ENCODE measurements at places on chromosomes 5 and 9.

DNA sequence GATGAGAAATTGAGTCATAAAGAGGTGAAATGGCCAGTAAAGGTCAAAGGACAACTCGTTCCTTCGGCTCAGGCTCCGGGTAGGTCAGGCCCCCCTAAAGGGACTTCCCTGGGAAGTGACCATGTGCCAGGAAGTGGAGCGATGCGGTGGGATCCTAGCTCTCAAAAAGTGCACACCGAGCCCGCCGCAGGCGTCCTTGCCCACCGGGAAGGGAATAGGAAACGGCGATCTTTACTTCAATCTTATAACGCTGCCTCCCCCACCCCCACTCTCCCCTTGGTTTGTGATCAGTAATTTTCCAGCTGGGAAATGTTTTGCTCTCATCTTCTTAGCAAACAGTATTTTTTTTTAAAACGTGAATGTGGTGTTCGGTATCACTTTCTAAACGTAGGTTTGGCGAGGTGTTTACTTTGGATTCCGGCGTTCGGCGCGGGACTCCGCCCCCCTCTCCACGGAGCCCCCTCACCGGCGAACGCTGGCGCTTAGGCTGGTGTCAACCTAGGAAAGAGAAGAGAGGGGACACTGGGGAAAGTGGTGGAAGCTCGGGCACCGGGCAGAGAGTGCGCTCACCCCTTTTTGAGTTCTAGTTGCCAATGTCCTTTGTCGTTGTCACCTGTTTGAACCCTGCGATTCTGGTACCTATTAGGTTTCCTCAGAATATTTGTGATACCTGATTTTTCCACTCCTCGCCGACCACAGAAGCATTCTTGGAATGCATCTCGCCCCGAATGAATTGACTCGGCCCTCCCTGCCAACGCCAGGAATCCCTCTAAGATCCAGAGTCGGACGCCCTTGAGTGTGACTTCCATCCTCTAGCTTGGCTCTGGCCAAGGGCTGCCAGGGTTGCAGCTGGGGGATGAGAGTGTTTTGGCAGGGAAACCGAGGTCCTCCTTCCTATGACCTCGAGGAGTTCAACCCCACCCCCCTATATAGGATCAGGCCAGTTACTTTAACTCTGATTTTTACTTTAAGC, 1.8 kb upstream of the KLF4 start:
- DNase-seq = no peak

- DNase-seq = no peak
Observed at GRCh38 chr5:141879941-141880738, 1.9 kb upstream of the PCDH1 start.

DNA sequence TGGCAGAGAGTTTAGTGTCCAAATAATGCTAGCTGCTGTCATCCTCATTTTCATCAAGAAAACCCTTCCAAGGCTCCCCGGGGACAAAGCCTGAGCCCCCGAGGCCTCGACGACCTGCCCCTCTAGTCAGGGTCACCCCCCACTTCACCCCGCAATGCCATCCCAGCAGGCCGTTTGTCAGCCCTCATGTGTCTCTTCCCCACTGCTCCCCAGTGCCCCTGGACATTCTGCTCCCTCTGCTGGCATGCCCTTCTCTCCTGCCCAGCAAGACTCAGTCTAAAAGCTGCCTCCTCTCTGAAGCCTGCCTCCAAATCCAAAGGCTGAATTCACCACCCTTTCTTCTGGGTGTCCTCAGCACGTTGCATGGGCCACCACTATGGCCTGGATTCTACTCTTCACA, 59.3 kb downstream of the PAX5 start:
- no peak for DNase-seq

- DNase-seq = no peak
Observed at GRCh38 chr5:36301858-36302603, at the start of gene RANBP3L. Gene RANBP3L, minus strand, starts transcription at chr5:36301902. Its CDS starts 486 bp downstream, at chr5:36301416.

DNA sequence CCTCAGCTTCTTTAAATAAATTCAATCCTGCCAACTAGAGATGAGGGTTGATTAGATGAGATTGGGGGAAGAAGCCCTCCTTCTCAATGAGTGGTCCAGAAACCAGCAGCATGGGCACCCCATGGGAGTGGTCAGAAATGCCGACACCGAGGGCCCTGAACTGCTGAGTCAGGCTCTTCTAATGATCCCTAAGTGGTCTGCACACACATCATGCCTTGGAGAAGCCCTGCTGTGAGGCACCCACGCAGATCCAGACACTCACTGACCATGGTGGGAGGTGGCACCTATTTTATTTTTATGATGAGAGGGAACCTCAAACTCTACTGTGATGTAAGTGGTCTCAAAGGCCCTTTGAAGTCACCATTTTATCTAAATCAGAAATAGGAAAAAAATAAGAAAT, 72.3 kb upstream of the BOD1 start:
- no peak for DNase-seq

DNA sequence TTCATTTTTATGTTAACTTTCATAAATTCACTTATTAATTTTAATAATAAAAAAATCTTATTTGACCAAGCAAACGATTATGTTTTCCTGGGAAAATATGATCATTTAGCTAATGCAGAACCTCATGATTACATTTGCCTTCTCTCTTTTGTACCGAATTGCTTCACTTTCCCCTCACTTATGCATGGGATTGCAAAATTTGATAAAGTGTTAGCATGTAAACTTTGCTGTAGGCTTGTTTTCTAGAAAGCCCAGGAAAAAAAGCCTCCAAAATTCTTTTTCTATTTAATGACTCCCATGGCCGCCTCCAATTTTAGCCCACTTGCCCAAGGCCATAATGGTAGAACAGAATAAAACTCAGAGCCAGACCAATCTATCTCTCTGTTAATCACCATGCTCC, 82.8 kb upstream of the FBXL7 start:
- DNase-seq = no peak

GRCh38 chr9:129291041-129291501, 113.0 kb upstream of the IER5L start:
- DNase-seq = no peak

DNA sequence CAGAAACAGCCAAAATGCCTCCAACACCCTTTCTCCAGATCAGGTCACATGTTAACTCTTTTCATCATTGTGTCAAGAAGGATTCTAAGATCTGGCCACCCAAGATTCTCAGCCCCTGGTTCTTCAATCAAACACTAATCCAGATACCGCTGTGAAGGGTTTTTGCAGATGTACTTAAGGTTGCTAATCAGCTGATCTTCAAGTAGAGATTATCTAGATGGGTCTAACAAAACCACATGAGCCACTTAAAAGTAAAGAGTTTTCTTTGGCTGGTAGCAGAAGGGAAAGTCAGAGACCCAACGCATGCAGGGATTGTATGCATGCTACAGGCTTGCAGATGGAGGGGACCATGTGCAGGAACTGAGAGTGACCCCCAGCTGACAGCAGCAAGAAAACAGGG, 267.9 kb downstream of the CDK5RAP2 start:
- no peak for DNase-seq

- DNase-seq = no peak
Observed at GRCh38 chr5:90802474-90803317, 244.1 kb downstream of the ADGRV1 start.

- no peak for DNase-seq
Observed at GRCh38 chr5:79357398-79357797, 121.5 kb downstream of the JMY start.

GRCh38 chr9:105842023-105842644, 147.8 kb downstream of the TMEM38B start:
- no peak for DNase-seq

DNA sequence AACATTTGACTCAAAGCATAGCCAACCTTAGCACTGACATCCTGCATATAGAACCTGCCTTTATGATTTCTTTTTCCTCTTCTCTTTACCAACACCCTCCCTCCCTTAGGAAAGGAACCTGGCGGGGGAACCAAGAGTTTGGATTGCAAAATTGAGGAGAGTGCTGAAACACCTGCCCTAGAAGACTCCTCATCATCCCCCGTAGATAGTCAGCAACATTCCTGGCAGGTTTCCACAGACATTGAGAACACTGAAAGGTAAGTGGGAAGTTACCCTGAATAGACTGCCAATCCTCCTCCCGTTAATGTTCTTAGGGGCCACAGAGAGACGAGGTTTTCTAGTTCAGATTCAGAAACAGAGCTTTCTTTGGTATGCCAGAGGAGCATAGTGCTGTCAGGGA, 88.8 kb downstream of the RGS7BP start:
- no peak for DNase-seq

DNA sequence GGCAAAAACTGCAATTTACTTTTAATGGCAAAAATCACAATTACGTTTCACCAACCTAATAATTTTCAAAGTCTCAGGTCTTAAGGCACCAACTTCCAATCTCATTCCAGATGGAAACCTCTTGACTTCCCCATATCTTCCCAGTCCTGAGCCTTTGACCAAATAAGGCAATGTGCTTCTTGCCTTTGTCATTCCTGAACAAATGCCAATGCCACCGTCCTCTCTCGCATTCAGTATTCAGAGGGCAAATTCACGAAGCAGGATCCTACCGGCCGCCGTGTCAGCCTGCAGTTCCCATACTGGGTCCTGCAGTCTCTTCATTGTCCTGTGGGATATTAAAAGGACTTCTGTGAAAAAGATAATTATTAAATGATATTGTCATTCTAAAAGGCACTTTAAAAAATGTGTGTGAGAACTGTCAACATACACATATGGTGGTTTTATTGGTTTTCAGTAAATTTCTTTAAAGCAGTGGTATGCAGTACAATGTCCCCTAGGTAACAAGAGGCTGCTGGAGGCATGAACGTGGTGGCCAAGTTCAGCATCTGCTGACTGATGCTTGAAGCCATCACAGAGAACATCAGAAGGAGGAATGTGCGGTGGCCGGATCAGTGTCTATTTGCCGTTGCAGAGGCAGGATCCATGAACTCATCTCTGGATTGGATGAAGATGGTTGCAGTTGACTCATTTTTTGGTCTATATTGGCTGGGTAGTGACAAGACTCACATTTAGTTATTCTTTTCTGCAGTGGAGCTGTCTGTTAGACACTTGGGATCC, 101.4 kb upstream of the IRX4 start:
- no peak for DNase-seq

GRCh38 chr5:88888291-88888690, 5.3 kb upstream of the MEF2C start:
- DNase-seq = no peak

DNA sequence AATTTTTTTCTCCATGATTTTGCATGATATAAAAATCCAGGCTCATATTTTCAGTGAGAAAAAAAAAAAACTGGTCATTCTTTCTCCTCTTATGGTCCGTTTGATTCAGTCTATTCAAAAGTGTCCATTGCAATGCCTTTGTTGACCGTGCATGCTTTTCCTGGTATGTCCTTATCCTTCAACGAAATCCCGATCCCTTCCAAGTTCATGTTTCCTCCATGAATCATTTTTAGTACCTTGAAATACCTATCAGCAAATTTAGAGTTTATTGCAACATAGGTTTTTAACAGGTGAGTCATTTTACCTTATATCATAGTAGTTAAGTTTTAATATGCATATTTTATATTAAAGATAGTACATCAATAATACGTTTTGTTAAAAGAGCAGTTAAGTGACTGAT, 773.8 kb upstream of the CHD1 start:
- no peak for DNase-seq

DNA sequence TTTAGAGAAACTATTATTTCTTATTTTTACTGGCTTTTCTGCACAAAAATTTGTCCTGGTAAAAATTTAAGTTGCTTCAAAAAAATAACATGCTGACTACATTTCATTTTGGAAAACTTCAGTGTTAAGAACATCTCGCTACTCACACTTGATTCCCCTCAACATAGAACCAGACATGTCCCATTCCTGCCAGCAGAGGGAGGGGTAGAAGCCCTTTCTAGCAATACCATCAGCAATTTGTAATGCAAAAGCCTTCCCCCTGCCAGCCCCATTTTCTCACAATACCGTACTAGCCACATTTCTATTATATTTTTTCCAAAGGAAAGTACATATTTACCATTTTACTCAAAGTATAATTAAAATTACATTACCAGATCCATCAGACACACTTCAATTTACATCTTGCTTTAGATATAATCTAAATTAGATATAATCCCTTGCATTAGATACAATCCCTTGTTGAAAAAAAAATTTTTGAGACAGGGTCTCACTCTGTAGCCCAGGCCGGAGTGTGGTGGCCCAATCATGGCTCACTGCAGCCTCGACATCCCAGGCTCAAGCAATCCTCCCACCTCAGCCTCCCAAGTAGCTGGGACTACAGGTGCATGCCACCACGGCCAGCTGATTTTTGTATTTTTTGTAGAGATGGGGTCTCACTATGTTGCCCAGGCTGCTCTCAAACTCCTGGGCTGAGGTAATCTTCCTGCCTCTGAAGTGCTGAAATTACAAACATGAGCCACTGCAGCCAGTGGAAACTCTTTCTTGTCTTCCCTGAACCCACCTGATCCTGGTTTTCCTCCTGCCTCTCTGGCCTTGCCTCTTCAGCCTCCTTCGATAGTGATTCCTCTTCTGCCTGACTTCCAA, 39.6 kb upstream of the IDNK start:
- DNase-seq = no peak

- no peak for DNase-seq
Observed at GRCh38 chr5:121630402-121630801, 221.3 kb upstream of the FTMT start.

DNA sequence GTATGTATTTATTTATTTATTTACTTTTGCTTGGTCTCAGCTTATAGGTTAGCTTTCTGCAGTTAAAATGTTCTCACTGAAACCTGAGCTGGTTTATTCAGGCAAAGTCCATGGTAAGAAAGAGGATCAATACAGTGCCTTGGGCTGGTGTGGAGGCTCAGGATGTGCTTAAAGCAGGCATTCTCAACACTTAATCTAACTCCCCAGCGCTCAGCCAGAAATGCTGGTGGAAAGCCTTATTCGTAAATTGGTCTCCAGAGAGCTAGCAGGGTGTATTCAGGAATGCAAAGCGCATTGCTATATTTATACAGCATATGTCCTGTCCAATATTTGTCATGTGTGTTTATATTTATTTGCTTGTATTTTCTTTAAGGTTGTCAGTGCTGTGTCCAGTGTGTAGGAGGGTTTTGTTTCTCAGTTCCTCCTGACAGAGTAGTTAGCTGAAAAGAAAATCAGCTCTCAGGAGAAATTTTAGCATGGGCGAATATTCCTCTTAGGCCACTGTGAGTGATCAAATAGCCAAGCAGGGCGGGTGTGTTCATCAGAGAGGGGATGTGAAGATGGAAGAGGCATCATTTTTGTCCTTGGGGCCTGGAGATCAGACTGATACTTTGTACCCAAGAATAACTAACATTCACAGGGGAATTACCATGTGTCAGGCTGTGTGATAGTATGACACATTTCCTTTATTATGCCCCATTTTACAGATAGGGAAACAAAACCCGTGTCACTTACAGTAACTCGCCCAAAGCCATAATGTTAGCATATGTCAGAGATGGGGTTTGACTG, 65.8 kb downstream of the DOCK2 start:
- DNase-seq = no peak

- DNase-seq = no peak
Observed at GRCh38 chr9:21854594-21854993, 52.2 kb downstream of the MTAP start.

DNA sequence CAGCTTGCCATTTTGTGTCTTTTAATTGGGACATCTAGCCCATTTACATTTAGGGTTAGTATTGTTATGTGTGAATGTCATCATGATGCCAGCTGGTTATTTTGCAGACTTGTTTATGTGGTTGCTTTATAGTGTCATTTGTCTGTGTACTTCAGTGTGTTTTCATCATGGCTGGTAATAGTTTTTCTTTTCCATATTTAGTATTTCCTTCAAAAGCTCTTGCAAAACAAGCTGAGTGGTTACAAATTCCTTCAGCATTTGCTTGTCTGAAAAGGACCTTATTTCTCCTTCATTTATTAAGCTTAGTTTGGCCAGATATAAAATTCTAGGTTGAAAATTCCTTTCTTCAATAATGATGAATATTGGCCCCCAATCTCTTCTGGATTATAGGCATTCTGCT, 28.5 kb upstream of the TNFSF15 start:
- no peak for DNase-seq
